ENCODE measurements at places on chromosomes 6 and 20.

GRCh38 chr6:98027898-98028297 is 744.9 kb upstream of the MMS22L start:
- DNase-seq, result no peak

DNA sequence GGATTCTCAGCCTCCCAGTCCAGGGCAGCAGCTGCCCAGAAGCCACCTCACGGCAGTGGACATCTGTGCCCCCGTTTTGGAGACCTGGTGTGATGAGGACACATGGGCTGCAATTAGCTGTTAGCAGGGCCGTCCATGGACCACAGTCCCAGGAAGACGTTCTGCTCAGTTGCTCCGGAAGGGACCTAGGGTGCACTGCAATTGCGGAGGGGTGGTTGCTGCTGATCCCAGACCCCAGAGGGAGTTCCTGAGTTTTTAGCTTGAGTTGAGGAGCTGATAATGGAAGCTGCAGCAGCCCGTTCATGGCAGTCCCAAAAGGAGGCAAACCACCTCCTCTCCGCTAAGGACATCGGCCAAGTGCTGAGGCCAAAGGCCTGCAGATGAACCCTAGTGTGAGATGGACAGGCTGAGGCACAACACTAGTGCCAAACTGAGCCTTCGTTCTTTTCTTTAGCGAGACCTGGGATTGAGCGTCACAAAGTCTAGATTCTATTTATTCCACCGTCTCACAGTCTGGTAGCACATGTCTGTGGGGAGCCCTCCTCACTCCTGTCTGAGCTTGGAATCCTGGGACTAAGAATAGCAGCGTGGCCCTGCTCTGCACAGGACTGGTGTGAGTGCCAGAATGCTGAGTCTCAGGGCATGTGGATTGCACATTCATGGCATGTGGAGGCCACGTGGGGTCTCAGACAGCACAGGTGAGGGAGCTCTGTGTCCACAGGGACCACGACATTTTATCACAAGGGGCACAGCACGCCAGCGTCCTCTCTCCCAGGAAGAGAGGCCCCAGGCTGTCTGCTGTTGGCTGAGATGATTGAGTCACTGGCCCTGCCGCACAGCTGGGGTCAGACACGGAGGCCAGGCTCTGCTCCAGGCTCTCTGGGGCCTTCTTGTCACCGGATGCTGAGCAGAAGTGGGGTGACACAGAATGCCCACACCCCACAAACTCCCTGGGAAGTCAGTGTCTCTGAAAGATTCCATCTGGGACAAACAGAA is 113.4 kb downstream of the PSMB1 start:
- no peak for DNase-seq

- DNase-seq, result peak; percentile 3
Measured at GRCh38 chr6:18503593-18504231, 116.6 kb downstream of the RNF144B start.

GRCh38 chr6:43776799-43777776 is 7.1 kb downstream of the VEGFA start:
- no peak for DNase-seq

- no peak for DNase-seq
Measured at GRCh38 chr6:31794866-31795615, 511 bp downstream of the VARS1 start.

DNA sequence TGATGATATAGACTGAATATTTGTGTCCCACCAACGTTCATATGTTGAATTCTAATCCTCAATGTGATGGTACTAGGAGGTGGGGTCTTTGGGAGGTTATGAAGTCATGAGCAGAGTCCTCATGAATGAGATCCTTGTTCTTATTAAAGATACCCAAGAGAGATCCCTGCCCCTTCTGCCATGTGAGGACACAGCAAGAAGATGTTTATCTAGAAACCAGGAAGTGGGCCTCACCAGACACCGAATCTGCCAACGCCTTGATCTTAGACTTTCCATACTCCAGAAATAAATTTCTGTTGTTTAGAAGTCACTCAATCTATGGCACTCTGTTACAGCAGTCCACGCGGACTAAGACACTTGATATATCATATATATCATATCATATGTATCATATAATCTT is 67.7 kb upstream of the GCM1 start:
- DNase-seq, result no peak

DNA sequence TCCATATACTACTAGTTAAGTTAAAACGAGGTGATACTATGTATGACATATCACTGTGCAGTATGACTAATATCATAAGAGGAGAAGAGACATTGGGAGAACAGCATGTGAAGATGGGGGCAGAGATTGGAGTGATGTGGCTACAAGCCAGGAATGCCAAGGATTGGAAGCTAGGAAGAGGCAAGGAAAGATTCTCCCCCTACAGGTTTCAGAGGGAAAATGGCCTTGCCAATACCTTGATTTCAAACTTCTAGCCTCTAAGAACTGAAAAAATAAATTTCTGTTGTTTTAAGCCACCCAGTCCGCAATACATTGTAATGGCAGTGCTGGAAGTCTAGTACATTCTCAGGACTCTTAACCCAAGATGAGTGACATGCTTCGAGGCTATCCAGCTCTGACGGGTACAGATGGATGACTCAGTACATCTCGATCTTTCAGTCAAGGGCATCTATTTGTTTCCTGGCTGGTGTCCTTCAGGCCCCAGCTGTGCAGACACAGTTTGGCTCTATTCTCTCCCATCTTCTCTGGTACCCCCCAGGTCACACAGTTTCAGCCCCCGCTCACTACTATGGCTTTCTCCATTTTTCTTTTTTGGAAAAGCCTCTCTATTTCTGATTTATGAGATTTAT is 55.5 kb upstream of the THEMIS start:
- no peak for DNase-seq

DNA sequence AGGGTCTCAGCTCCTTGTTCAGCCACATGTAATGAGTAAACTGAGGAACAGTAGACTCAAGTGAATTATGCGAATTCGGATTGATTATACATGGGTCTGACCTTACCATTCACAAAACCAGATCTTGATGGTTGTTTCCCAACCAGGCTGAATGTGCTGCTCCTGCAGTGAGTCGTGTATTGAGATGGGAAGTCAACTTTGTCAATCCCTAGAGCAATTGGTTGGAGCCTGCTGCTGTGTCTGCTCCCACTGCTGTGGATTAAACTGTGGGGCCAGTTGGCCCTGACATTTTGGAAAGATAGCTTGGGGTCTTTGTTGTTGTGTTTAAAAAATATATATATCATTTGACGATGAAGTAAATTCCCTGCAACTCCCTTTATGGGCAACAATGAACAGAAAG is 23.9 kb downstream of the FAM50B start:
- DNase-seq, result no peak

DNA sequence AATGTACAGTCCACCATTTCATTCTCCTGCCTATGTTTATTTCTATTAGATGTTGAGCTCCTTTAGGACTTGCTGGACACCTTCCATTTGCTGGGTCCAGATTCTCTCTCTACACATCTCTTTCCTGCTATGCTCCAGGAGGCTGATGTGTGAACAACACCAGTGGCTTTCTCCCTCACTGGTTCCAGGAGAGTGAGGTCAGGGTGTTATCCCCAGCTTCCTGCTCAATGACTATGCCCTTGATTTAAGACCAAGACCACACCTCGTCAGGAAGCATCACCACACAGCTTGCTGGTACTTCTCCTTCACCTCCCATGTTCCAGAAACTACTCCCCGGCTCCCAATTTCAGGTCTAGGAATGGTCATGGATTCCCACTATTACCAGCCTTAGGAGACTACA is 31.3 kb upstream of the E2F3 start:
- no peak for DNase-seq

- no peak for DNase-seq
Measured at GRCh38 chr6:1129131-1129530, 182.8 kb upstream of the FOXQ1 start.

DNA sequence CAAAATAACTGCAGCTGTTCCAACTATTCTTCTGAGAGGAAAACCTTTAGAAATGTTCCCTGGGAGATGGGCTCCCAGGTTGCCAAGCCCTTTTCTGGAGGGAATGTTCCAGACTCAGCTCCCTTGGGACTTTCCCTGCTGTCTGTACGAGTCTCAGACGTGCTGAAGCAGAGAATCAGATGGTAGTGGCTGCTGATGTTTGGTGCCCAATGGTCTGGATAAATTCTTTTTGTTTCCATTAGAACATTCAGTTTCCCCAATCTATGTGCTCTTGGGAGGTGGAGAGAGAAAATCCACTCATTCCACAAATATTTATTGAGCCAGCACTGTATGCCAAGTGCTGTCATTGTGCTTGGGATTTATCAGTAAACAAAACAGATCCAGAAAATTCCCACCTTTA is 40.0 kb downstream of the SNHG17 start:
- DNase-seq, result no peak

GRCh38 chr6:130046671-130047070 is 28.3 kb downstream of the L3MBTL3 start:
- no peak for DNase-seq

GRCh38 chr6:31776485-31776988 is 591 bp downstream of the VWA7 start:
- DNase-seq, result no peak

- no peak for DNase-seq
Measured at GRCh38 chr6:151765444-151765886, 42.0 kb upstream of the ESR1 start.

GRCh38 chr6:40587240-40588069 is at the start of gene LRFN2:
Gene LRFN2, minus strand, starts transcription at chr6:40587364.
- DNase-seq, result no peak
